Aorta (tissue), 5 donors: ENCODE measurements at places on chromosomes 12 and 14. TPM values are rescaled to one million over a fixed set of nuclear protein-coding genes. Genes with fewer than 3 reads are reported as not detected.
A peak's percentile ranks its signal among the peaks of the same experiment; 100 is the strongest.

DNA sequence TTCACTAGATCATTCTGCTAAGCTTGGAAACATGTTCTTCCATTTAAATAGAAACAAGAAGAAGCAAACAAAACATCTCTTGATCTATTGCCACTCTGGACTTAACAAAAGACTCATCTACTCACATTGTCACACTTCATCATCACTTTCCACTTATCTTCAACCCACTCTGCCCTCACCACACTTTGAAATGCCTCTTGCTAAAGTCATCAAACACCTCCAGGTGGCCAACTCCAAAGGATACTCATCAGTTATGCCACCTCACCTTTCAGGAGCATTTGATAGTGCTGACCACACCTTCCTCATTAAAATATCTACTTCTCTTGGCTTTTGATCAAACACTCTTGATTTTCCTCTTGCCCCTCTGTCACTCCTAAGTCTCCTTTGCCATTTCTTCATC, 7.2 kb downstream of the EFCAB11 start:
- no peak for DNase-seq

DNA sequence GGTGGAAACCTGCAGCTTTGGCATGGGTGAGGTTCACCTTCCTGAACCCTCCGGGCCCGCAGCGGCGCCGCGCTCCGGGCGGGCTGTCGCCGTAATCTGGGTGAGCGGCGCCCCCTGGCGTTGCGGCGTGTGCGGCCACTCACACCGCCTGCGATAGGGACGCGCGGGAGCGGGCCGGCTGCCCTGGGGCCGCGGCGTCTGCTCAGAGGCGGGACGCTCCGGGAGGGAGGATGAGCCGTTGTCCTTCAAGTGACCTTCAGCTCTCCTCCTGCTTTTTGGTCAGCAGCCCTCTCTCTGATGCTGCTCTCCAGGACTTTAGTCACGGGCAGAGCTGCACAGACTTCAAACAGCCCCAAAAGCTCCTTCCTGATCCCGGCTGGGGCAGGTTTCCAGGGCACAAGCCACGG, 211.7 kb upstream of the FKBP4 start:
- peak; percentile 93 for DNase-seq

GRCh38 chr12:3165078-3165980, 88.2 kb downstream of the TSPAN9 start:
- no peak for DNase-seq

- DNase-seq = no peak
Measured at GRCh38 chr14:78836777-78837176, 666.6 kb downstream of the NRXN3 start.

The ACSS3 gene
- total RNA-seq = 24.6 TPM

The AQP6 gene
- 0.39 TPM for total RNA-seq
